ENCODE measurements at places on chromosomes 2 and 18.

GRCh38 chr18:58674863-58675472, 3.7 kb downstream of the MALT1 start:
- DNase-seq, result no peak

GRCh38 chr2:150387586-150388288, 99.7 kb downstream of the RND3 start:
- no peak for DNase-seq

DNA sequence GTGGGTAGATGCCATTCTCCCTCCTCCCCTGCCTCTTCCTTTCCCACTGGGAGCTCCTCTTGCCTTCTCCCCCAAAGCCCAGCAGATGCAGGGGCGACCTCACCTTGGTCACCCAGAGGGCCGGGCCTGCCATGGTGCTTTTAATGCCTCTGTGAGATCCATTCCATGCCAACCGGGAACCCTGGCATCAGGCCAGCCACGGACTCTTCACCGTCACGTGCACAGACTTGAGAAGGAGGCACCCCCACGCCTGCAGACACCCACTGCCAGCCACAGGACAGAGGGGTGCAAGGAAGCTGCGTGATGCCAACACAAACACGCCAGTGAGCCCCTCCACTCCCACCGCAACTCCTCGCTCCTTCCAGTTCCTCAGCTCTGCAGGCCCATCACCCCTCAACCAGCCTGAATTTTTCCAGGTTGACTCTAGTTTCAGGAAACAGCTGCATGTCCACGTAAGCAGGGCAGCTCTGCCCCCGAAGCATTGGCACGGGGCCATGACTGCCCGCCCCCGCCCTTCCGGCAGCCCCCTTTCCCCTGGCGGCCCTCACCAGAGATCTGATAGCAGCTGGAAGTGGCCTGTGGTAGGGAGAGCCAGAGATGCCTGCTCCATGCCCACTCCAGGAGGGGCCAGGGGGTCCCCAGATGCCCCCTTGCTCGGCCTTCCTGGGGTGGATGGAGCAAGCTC, 50.8 kb downstream of the DNMT3A start:
- DNase-seq, result peak; percentile 34

DNA sequence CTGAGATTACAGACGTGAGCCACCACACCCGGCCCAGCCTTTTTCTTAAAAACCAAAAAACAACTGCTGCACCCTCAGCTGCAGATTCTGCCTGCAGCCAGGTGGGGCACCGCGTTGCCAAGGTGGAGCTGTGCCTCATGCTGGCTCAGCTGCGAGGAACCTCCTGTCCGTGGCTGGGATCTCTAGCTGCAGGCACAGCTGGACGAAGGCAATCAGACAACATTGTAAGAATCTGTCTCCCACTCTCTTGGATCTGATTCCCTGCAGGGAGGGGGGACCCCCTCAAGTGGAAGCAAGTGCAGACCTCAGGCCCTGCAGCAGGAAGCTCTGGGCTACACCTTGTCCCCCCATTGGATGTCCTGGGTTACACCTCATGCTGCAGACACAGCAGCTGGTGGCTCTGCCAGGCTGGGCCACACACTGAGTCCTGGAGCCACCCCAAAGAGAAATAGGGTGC, 24.1 kb downstream of the CIDEA start:
- DNase-seq, result no peak

DNA sequence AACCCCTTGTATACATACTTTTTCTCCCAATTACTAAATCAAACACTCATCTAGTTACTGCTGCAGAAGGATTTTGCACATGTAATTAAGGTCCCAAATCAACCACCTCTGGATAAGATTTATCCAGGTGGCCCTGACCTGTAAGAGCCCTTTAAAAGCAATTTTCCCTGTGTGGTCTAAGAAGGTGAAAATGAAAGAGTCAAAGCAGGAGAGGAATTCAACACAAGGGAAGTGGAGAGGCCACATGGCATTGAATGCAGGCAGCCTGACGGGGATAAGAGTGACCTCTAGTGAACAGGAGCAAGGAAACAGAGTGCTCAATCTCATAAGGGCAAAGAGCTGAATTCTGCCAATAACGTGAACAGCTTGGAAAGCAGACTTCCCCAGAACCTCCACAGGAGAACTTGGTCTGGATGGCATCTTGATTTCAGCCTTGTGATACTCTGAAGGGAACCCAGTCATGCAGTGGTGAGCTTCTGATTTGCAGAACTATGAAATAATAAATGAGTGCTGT, 27.2 kb downstream of the PPP3R1 start:
- peak; percentile 22 for DNase-seq

- no peak for DNase-seq
Observed at GRCh38 chr18:10414293-10414842, 40.1 kb upstream of the APCDD1 start.

GRCh38 chr2:62733546-62733945, 28.0 kb downstream of the EHBP1 start:
- DNase-seq, result no peak

- peak; percentile 56 for DNase-seq
Observed at GRCh38 chr2:239927424-239927981, 97.6 kb downstream of the NDUFA10 start.

- no peak for DNase-seq
Observed at GRCh38 chr2:170277951-170278350, 100.0 kb downstream of the MYO3B start.

GRCh38 chr2:38947241-38948239, 57.9 kb downstream of the ARHGEF33 start:
- peak; percentile 44 for DNase-seq

DNA sequence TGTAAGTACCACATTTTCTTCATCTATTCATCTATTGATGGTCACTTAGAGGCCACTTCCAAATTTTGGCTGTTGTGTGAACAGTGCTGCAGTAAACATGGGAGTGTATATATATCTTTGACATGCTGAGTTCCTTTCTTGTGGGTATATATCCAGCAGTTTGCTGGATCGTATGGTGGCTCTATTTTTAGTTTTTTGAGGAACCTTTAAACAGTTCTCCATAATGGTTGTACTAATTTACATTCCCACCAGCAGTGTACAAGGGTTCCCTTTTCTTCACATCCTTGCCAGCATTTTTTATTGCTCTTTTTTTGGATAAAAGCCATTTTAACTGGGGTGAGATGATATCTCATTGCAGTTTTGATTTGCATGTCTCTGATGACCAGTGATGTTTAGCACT, 7.3 kb upstream of the ATP5MC3 start:
- no peak for DNase-seq

GRCh38 chr2:240946654-240947053, 40.5 kb downstream of the CROCC2 start:
- no peak for DNase-seq

DNA sequence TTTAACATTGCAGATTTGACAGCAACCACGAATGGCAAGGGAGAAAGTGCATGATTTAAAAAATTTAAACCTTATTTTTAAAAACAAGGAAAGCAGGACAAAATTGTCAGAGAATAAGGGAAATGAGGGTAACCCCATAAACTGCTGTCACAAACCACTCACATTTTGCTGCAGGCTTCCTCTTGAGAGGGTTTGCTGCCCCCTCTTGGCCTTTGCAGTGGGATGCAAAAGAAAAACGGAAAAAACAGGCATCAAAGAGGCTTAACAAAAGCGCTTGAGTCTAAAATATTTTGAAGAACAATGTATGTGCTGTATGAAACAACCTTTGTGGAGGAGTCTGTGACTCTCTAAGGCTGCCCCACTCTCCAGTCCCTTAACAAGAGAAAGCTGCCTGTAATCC, 91.6 kb downstream of the TMX3 start:
- DNase-seq, result peak; percentile 13

- DNase-seq, result no peak
Observed at GRCh38 chr18:48862678-48863270, 88.0 kb downstream of the SMAD7 start.

- DNase-seq, result no peak
Observed at GRCh38 chr2:142694282-142694681, 183.2 kb upstream of the KYNU start.

GRCh38 chr2:239396881-239397681, 3.7 kb downstream of the HDAC4 start:
- DNase-seq, result peak; percentile 46

GRCh38 chr2:223954401-223954800, 2.9 kb upstream of the MRPL44 start:
- DNase-seq, result no peak

- DNase-seq, result no peak
Observed at GRCh38 chr2:235940330-235940729, 227.9 kb downstream of the GBX2 start.

DNA sequence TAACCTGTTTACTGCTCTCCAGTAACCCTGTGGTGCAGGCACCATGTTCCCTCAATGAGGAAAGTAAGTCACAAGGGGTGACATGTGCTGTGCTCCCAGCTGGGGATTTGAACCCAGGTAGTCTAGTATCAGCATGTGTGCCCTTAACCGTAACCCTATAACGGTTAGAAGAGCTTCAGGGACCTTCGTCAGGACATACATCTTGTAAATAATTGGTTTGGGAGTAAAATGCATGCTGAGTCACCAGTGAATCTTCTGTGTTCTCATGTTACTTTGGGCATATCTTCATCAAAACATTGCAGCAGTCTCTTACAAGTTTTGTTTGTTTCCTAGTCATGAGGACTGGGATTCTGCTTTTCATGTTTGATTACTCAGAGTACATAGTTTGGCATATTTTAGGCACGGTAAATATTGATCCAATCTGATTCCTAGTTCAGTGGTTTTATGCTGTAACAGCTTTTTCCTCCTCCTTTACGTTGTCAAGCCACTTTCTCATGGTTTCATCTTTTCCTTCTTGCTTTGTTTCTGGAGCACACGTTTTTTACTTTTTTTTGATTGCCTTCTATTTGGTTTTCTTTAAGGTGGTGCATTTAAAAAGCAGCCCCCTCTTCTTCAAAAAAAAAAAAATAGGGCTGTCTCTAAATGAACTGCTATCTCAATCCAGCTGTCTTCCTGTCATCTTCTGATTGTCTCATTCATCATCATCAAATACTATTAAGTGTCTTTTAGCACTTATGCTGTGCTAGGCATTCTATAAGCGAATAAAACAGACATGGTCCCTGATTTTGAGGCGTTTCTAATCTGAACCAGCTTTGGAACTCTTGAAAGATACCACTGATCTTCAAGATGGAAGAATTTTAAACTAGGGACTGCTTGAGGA, 50.4 kb downstream of the CLIP4 start:
- DNase-seq, result no peak

- peak; percentile 73 for DNase-seq
Observed at GRCh38 chr18:76721207-76721996, 101.0 kb upstream of the ZNF236 start.

- DNase-seq, result no peak
Observed at GRCh38 chr2:185921048-185921756, 182.6 kb downstream of the FSIP2 start.

DNA sequence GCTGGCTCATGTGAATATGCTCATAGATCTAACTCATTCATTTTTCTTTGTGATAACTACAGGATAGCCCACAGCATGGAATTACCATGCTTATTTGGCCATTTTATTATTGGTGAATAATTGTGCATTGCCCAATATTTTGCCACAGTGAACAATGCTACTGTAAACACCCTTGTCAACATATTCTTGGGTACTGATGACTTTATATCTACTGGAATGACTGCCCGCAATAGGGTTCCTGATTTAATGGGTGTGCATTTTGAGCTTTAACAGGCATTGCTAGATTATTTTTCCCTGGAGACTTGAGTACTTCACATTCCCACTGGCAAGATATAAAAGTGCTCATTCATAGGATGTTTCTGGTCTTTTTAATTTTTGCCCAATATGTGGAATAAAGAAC, 42.7 kb upstream of the EVA1A start:
- no peak for DNase-seq

GRCh38 chr2:222413295-222413911, 10.9 kb upstream of the SGPP2 start:
- DNase-seq, result no peak

- no peak for DNase-seq
Observed at GRCh38 chr2:18362696-18363095, 197.8 kb downstream of the RDH14 start.

DNA sequence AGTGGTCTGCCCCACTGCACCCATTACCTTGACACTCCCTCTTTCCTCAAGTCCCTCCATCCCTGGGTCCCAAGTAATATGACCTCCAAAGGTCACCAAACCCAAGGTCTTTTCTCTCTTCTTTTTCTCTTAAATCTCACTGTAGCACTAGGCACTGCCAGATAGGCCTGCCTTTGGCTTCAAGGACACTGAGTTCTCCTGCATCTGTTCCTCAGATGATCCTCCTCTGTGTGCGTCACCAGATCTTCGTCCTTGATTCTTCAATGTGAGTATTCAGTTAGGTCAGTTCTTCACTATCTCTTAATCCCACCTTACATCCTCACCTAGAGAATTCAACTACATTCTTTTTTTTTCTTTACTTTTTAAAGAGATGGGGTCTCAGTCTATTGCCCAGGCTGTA, 249.2 kb downstream of the NBAS start:
- no peak for DNase-seq

- no peak for DNase-seq
Observed at GRCh38 chr2:179619947-179620467, 241.4 kb downstream of the ZNF385B start.

GRCh38 chr2:239756790-239757760, 268.1 kb downstream of the NDUFA10 start:
- no peak for DNase-seq

GRCh38 chr2:110800611-110801402, 68.4 kb downstream of the ACOXL start:
- no peak for DNase-seq

DNA sequence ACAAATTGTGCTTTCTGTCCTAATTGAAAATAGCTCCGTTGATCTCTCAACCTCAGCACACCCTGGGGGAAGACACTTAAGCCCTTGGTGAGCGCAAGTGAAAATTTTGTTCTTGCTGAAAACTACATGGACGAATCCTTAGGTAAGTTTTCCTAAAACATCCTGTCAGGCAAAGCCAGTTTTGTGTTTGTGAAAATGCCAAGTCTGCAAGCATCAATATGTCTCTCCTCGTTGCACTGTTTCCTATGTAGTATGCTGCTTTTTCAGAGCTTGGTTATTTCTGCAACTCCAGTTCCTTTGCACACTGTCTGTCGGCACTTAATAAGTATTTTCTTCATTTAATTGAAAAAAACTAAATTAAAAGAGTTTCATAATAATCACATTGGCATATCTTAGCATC, 146.9 kb upstream of the POU3F3 start:
- no peak for DNase-seq

GRCh38 chr18:76524900-76525698, 30.1 kb upstream of the ZNF516 start:
- DNase-seq, result no peak

DNA sequence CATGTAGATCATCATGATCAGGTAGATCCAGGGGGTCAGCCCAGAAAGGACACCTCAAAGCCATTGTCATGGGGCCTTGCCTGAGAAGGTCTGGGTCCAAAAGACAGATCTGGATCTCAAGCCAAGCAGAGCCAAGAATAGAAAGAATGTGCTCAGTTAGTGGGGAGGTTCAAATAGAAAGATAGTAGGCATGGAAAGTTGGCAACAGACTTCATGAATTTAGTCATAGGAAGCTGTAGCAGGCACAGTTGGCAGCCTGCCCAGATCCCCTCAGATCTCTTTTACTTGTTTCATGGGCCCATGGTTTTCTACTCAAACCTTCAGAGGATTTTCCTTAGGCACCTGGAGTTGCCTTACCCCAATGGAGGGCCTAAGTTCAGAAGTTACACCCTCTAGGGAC, 767.0 kb downstream of the SLC4A3 start:
- no peak for DNase-seq

Measured in CD4-positive, alpha-beta memory T cell (primary cell).